ENCODE measurements at places on chromosomes 3 and 15.
A peak's percentile ranks its signal among the peaks of the same experiment; 100 is the strongest.

DNA sequence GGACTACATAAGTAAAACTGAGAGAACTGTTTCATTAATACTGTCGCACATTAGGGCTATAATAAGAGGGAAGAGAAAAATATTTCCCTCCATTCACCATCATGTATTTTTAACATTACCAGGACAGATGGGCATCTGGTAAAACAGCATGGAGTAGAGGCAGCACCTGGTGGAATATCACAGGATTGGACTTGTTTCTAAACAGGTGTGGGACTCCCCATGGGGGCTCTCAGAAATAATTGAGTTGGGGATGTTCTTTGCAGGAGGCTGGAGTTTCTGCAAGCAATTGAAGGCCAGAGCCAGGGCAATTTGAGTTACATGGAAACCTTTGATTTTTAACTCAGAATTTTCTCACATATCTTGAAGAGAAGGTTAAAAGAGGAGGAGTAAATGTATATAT is 8.4 kb upstream of the MINDY2 start:
- DNase-seq: no peak

- no peak for DNase-seq
Observed at GRCh38 chr15:79004336-79004735, 59.5 kb upstream of the CTSH start.

DNA sequence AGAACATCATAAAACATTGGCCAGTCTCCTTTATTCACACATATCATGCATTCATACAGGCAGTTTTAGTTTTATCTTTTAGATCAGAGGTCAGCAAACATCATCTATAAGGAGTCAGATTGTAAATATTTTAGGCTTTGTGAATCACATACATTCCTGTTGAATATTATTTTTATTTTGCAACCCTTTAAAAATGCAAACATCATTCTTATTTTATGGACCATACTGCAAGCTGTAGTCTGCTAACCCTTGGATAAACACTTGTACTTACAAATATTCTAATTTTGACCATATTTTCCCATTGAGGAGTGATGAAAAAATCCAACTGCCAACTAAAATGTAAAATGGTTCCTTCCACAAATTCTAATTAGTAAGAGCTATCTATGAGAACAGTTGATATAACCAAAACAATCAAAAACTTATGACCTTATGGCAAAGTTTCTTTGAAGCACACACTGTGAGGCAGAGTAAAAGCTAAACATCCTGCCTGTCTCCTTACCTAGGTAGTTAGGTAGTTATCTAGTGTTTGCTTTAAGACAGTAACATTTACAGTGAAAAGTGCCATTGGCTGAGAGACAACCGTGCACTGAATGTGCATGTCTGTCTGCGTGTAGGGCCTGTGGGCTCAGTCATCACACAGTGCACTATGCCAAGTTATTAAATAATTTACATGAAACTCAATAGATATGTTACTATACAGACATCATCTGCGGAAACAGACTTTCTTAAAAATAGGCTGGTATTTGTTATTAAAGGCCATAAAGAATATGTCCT is 57.7 kb downstream of the PIK3R4 start:
- DNase-seq: no peak

DNA sequence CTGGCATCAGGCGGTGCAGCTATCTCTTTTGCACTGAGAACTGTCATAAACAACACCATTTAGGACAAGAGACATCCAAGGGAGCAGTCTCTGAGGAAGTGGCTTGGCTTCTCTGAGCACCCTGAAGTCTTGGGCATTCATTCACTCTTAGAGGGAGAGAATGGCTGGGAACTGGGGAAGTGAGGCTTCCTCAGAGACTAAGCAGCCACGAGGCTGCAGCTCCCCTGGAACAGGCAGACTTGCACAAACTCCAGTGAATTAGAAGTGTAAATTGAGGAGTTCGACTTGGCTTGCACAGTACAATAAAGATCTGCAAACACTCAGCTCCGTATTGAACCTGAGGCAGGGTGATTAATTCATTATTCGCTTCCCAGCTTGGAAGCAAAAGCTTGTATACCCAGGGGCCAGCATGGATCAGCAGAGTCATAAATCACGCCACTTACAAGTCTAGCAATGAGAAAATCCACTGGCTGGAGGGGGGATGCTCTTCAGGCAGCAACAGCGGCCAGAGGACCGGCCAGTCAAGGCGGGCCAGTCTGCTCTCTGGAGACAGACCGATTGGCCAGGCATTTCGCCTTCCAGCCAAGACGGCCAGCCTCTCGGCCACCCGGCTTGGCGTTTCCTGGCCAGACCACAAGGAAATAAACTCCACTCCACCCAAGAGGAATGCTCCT is 118.8 kb upstream of the ADPGK start:
- no peak for DNase-seq

GRCh38 chr3:81684751-81685395 is 76.6 kb downstream of the GBE1 start:
- no peak for DNase-seq

DNA sequence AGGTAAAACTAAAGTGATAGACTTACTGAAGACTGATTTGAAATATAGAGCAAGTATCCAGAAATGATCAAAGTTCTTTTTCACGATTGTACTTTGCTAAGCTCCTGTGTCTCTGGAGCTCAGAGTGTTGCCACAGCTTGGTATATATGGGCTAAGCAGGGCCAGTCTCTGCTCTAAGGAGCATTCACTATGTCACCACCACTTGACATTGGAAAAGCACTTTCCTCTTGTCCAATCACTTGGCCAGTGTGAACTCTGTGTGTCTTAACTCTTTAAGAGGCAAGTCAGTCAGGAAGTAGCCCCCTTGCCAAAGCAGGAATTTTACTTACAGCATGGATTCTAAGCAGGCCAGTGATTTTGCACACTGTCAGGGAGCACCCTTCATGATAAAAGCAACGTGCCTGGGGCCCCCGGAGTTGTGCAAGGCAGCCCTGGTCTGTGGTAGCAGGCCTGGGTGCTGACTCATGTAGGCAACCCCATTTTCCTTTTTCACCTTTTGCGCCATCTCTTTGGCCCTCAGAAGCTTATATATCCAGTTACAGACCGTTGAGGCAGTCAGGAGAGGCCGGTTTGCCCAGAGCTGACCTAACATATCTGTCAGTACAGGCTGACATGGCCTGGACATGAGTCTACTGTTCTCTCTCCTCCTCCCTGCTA is 73.0 kb downstream of the HCN4 start:
- DNase-seq: no peak

- no peak for DNase-seq
Observed at GRCh38 chr3:99537416-99537815, 101.0 kb upstream of the COL8A1 start.

GRCh38 chr3:72821161-72821781 is 27.0 kb downstream of the SHQ1 start:
- DNase-seq: no peak

GRCh38 chr3:187919048-187919447 is 173.8 kb upstream of the BCL6 start:
- DNase-seq: peak; percentile 13

GRCh38 chr3:37945807-37946530 is 44.6 kb upstream of the VILL start:
- no peak for DNase-seq

DNA sequence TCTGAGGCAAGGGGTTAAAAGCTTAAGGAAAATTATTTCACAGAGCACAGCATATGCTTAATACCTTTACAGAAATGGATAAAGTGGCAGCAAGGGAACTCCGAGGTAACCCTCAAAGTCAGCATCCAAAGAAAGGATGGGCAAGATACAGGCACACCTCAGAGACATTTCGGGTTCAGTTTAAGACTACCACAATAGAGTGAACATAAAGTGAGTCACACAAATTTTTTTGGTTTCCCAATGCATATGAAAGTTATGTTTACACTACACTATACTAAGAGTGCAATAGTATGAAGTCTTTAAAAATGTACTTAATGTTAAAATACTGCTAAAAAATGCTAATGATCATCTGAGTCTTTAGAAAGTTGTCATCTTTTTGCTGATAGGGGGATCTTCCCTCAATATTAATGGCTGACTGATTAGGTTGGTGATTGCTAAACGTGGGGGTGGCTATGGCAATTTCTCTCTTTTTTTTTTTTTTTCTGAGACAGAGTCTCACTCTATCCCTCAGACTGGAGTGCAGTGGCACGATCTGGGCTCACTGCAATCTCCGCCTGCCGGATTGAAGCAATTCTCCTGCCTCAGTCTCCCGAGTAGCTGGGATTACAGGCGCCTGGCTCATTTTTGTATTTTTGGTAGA is 10.0 kb downstream of the UBR1 start:
- DNase-seq: no peak

GRCh38 chr3:175456466-175456865 is 597.3 kb downstream of the NAALADL2 start:
- DNase-seq: no peak

- DNase-seq: no peak
Observed at GRCh38 chr3:188845514-188845913, 326.3 kb upstream of the TPRG1 start.

GRCh38 chr3:27326202-27326601 is 43.0 kb downstream of the NEK10 start:
- no peak for DNase-seq

- no peak for DNase-seq
Observed at GRCh38 chr3:120469440-120469839, 18.6 kb upstream of the FSTL1 start.

DNA sequence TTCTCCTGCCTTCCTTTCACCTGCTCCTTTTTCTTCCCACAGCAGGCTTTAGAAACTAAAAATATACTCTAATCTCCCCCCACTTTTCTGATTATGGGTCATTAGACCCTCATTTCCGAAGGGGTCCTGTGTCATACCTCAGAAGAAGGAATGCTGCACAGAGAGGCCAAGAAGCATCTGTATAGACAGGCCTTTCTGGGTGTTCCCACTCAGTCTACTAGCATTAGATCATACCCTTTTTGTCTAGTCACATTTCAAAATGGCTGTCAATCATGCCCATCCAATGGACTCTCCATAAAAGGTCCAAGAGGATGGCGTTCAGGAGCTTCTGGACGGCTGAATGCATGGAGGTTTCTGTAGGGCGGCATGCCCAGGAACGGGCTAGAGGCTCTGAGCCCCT is 192.2 kb downstream of the SUCLG2 start:
- DNase-seq: no peak

DNA sequence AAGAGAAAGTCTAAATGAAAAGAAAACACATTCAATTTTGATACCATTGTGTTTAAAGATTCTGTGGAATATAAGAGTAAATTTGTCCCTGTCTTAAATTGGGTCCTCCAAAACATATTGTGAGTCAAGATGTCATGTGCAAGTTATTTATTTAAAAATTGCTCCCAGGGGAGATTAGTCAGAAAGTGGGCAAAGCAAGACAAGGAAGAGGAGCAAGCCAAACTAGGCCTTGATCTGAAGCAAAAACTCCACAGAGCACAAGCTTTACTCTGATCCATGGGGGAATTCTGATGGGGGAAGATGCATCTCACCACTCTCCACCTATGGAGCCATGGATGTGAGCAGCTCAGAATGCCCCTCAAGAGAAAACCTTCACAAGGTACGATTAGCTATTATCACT is 342.8 kb upstream of the IL12A start:
- no peak for DNase-seq

GRCh38 chr3:129777806-129778205 is 115.7 kb downstream of the TMCC1 start:
- no peak for DNase-seq

DNA sequence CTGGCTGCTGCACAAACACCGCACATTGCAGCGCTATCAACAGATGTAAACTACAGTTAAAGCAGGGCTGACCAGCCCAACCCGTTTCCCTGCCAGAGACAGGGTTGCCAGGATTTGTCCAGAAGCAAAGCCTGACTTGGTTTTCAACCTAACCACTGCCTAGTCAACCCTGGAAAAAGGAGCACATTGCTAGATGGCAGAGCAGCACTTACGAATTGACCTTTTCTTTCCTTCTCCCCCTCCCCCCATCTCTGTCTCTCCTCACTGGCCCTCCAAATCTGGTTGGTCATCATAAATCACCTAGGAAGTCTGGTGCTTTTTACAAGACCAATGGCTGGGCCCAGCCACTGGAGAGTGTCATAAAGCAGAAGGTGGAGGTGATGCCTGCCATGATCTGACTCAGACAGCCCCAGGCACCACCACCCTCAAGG is 51.3 kb downstream of the ABCC5 start:
- DNase-seq: no peak

DNA sequence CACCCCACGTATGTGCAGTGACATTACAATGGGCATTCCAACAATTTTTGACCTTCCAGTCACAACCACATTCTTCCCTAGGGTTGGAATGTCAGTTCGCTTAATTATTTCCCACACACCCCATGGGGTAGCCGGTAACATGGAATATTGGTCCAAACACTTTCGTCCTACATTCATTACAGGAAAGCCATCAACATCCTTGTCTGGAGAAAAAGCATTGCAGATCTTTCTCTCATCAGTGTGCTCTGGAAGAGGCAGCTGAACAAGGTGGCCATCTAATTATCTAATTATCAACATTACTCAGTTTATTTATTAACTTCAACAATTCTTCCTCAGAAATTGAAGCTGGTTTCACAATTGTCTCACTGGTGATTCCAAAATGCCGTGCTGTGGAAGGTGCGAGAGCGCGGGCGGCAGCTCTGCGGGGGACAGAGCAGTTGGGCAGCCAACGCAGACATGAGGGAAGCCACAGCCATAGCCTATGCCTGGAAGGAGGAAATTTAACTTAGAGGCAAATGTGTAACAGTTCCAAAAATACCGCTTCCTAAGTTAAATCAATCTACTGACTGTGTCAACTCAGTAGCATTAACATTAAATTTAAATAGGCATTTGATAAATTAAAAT is 1158.9 kb upstream of the EPHA6 start:
- no peak for DNase-seq

GRCh38 chr3:134677196-134677986 is 26.6 kb upstream of the KY start:
- DNase-seq: no peak

- DNase-seq: no peak
Observed at GRCh38 chr3:150132101-150132749, 161.5 kb upstream of the PFN2 start.

- no peak for DNase-seq
Observed at GRCh38 chr3:186976837-186977750, 46.8 kb downstream of the ST6GAL1 start.

DNA sequence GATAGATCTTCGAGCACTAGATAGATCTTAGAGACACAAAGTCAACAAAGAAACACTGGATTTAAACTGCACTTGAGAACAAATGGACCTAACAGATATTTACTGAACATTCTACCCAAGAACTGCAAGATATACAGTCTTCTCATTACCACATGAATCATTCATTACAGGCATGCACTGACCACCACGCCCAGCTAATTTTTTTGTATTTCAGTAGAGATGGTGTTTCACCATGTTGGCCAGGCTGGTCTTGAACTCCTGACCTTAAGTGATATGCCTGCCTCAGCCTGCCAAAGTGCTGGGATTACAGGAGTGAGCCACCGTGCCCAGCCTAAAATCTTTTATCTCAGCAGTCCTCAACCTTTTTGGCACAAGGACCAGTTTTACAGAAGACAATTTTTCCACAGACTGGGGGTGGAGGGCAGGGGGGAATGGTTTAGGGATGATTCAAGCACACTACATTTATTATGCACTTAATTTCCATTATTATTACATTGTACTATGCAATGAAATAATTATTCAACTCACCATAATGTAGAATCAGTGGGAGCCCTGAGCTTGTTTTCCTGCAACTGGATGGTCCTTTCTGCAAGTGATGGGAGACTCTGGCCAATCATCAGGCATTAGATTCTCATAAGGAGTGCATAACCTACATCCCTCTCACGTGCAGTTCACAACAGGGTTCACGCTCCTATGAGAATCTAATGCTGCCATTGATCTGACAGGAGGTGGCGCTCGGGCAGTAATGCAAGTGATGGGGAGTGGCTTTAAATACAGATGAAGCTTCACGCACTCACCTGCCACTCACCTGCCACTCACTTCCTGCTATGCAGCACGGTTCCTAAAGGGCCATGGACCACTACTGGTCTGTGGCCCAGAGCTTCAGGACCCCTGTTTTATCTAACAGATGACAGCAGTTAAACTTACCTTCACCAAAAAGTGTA is 21.7 kb downstream of the CSNK1G1 start:
- DNase-seq: peak; percentile 12
